ENCODE measurements at places on chromosomes 4 and X. TPM values are rescaled to one million over a fixed set of nuclear protein-coding genes. Genes with fewer than 3 reads are reported as not detected.
A peak's percentile ranks its signal among the peaks of the same experiment; 100 is the strongest.

DNA sequence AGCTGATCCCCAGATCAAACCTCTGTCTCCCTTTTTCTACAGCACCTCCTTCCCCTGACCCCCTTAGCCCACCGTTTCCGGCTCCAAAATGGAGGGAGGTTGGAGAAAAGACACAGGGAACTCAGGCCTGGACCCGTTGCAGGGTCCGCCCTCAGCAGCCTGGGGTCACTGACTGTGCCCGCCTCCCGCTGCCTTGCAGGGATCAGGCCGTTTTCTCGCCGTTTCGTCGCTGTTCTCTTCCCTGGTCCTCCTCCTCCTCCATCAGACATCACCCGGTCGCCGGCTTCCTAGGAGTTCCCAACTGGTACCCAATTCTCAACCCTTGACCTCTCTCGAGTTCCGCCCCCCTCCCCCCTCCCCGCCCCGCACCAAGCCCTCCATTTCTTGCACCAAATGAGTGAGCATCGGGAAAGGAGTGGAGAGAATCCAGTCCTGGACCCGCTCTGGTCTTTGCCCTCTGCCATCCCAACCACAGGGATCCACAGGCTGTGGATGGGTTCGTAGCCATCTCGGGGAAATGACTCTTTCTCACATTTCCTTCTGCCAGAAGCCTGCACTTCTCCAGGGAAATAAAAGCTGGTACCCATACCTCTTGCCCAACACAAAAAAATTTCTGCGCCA is 493 bp downstream of the TCEAL5 start:
- DNase-seq = no peak

POF1B gene
- total RNA-seq = 17.1 TPM

SLC25A53 gene
- total RNA-seq = 10.2 TPM

DNA sequence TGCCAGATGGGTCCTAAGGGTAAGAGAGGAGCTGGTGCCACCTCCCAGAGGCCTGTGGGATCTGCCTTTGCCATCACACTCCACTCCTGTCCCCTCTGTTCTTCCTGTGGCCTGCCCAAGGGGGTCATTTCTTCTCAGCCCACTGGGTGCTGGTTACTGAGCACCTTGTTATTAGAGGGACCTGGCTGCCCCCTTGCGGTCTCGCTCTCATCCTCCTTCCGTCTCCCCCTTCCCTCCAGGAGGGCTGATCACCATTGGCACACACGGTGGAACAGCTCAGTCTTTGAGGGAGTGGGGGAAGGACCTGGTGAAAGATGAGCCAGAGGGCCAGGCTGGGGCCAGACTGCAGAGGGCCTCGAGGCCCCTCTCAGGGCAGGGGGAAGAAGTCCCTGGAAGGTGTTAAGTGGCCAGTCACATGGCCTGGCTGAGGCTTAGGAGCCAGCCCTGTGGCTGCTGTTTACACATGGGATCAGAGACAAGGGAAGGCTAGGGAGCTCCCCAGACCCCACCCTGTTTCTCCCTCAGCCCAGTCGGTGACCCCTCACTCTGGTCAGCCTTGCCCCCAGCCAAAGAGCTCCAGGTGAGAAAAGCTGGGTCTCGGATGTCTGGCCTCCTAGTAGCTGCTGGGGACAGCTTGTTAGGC is 68.1 kb downstream of the MTMR1 start:
- DNase-seq = no peak

GRCh38 chr4:20684852-20685763 is 15.2 kb upstream of the PACRGL start:
- no peak for DNase-seq

- peak; percentile 33 for DNase-seq
These were observed 170.7 kb downstream of the SLIT2 start for GRCh38 chr4:20422398-20422797.

GRCh38 chr4:2886161-2886560 is 42.5 kb downstream of the ADD1 start:
- DNase-seq = no peak

DNA sequence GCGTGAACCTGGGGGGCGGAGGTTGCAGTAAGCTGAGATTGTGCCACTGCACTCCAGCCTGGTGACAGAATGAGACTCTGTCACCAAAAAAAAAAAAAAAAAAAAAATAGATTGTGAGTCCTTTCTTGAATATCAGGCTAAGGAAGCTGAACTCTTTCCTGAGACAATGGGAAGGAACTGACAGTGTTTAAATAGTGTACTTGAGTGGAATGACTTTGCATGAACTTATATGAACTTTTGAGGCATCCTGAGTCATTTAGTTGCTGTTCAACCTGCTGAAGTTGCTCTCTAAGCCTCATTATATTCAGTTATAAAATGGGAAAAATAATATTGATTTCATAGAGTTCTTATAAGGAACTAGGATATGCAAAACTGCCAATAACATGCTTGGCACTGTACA is 79.3 kb upstream of the LIMCH1 start:
- no peak for DNase-seq

- DNase-seq = peak; percentile 46
These were observed 1.0 kb downstream of the LIMCH1 start for GRCh38 chr4:41538887-41539498.

DNA sequence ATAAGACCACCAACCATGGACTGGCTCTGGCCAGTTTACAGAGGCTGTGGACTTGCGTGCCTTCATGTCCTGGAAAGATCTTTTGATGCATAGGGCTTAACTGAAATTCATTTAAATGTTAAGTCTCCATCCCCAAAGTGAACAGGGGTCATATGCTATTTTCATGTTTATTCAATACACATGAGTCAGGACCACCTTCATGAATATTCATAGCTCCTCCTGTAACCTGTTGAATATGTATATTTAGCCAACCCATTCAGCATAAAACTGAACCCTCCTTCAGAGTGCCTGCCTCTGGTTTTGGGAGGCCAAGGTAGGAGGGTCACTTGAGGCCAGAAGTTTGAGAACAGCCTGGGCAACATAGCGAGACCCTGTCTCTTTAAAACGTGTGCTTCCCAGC is 7.1 kb downstream of the CTPS2 start:
- DNase-seq = no peak

- no peak for DNase-seq
These were observed 52.8 kb downstream of the PPP1R2C start for GRCh38 chrX:42725196-42725595.

DNA sequence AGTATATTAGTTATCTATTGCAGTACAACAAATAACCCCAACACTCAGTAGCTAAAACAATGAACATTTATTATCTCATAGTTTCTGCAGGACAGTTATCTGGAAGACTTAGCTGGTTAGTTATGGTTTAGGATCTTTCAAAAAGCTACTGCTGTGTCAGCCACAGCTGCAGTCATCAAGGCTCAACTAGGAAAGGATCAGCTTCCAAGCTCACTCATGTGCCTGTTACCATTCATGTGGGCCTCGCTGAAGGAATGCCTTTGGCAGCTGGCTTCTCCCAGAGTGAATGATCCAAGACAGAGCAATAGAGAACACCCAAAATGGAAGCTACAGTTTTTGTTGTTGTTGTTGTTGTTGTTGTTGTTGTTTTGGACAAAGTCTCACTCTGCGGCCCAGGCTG is 13.5 kb upstream of the PRSS48 start:
- no peak for DNase-seq

UCP1 gene
- total RNA-seq = 1.1 TPM

ZIC3 gene
- not detected for total RNA-seq

- DNase-seq = no peak
These were observed 50.8 kb downstream of the SLC2A9 start for GRCh38 chr4:9970399-9971011.

GRCh38 chr4:42371305-42372252 is 25.7 kb upstream of the SHISA3 start:
- no peak for DNase-seq

- DNase-seq = no peak
These were observed 181.6 kb downstream of the PCDH7 start for GRCh38 chr4:30901461-30902451.

DNA sequence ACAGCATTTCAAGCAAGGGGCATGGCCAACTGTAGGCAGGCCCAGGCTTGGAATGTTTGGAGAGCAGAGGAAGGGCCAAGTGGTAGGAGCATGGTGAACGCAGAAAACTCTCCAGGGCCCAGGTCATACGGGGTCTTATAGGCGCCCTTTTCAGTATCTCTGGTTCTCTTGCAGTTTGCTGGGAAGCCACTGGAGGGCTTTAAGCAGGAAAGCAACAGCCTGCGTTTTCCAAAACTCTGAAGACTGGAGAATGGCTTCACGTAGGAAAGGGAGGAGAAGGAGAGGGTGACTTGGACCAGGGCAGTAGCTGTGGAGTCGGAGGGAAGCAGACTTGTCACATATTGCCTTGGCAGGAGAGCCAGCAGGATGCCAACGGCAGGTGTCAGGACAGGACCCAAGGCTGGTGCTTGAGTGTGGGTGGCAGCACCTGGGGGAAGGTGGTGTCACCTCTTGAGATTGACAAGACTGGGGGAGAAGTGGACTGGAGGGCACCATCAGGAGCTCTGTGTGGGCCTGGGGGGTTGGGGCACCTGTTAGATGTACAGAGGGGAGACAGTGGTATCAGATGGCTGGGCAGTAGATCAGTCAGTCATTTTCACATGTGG is 21.9 kb downstream of the TKTL1 start:
- DNase-seq = peak; percentile 20

DNA sequence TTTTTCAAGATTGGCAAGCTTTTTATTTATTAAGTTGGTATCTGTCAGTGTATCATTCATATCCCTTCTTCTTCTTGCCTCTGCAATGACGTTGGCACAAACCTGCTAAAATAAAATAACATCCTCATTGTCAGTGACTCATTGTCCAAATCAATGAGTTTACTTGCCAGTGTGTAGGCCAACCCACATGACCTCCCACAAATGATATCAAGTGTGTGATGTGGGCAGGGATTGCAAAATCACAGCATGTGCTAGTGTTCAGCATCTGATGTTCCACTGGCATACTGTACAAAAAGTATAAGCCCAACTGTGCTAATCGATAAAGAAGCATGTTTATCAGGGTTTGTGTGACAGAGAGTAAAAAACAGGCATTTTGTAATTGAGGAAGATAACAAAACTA is 25.5 kb downstream of the GPAT3 start:
- DNase-seq = peak; percentile 24

DDX60 gene
- total RNA-seq = 11.2 TPM

- DNase-seq = no peak
These were observed 14.4 kb downstream of the ATRX start for GRCh38 chrX:77771601-77772000.

DNA sequence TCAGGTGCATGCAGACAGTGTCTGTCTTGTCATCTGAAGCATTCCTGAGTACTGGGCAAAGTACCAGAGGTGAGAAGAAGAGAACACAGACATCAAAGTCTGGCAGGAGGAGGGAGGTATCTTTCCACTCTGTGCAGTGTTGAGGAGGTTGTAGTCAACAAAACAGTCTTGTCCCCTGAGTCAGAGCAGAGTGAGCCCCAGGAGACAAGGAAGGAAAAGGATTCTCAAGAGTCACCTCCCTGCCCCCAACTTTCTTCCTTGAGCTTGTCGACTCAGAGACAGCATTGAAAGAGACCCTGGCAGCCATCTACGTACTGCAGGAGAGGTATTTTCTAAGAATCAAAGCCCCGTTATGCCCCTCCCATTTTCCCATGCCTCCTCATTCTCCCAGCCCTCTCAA is 4.4 kb upstream of the SRPX start:
- DNase-seq = no peak

GRCh38 chrX:120452131-120452530 is 17.0 kb downstream of the LAMP2 start:
- no peak for DNase-seq

GRCh38 chr4:101199507-101200285 is 147.6 kb downstream of the PPP3CA start:
- DNase-seq = no peak

DNA sequence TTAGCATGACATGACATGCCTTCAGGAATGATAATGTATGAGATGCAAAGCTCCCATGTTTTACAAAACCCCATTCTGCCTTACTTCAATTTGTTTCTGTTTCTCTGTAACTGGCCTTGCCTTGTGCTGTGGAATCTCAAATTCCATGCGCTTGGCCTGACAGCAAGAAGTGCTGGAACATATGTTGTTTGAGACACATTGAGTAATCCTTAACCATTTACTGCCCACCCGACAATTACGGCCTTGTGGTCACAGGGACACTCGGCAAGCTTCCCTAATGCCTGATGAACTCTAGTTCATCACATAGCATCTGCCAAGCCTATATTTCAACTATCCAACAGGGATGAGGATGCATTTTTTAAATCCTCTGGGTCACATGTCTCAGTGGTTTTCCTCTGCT is 226.4 kb upstream of the CASK start:
- DNase-seq = peak; percentile 13

AKAP17A gene
- total RNA-seq = 16.1 TPM

- DNase-seq = no peak
These were observed 9.5 kb downstream of the GSX2 start for GRCh38 chr4:54109241-54110018.

- peak; percentile 81 for DNase-seq
These were observed 45.3 kb downstream of the SLC9A6 start for GRCh38 chrX:136030303-136031191.

PLAC8 gene
- total RNA-seq = 2.9 TPM

OCIAD1 gene
- total RNA-seq = 149 TPM

DNA sequence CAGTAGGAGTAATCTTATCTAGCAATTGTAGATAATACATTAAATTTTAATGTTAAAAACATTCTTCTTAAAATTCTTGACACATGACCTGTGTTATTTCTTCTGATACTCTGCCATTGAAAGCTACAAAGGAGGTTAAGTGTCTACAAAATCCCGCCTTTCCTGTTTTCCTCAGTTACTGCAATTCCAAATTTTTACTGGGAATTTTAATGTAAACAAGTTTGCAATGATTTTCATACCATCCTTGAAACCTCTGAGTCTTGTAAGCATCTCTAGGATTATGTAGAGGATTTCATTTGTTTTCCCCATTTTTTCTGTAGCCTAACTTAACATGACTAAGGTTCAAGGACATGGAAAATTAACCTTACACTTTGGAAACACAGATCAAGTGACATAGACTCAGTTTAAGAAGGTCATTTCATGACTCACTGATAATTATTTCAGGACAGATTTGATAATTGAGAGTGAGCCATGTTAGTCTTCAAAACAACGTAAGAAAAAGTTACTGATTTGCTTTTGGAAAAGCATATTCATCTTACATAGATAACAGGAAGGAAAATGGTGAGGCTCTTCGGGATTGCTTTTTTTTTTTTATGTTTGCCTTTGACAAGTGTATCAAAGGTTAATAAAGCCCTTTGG is 39.6 kb upstream of the PDLIM5 start:
- DNase-seq = no peak

BST1 gene
- 8.7 TPM for total RNA-seq

ZMAT1 gene
- 3.9 TPM for total RNA-seq

ENPEP gene
- total RNA-seq = 7.4 TPM

DNA sequence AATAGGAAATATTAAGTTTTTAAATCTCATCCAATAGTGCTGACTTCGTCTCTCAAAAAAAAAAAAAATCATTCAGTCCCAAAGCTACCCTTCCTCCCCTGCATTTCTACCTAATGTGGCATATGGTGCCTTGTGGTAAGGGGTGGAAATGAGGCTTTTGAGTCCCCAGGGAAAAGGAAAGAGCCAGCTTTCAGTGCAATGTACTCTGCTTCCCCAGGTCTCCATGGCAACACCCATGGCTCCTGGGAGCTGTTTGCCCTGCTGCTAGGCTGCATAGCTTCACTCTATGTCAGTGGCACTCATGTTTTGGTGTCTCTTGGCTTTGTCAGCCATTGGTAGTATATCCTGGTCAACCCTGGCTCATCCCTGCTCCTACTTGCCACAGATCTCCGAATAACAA is 175.9 kb downstream of the SLC39A8 start:
- DNase-seq = no peak

GRCh38 chr4:55866290-55866907 is 13.0 kb downstream of the EXOC1 start:
- no peak for DNase-seq

- no peak for DNase-seq
These were observed 155.1 kb downstream of the PDGFRA start for GRCh38 chr4:54384152-54384551.

Measured in left cardiac atrium (tissue), 4 donors.